ENCODE measurements at places on chromosomes 16 and 17. TPM values are rescaled to one million over a fixed set of nuclear protein-coding genes. Genes with fewer than 3 reads are reported as not detected.

The CNTROB gene
- 13.2 TPM for total RNA-seq

The ST6GALNAC1 gene
- not detected for total RNA-seq

The PMFBP1 gene
- under 0.01 TPM for total RNA-seq

The CDC42EP4 gene
- 5.9 TPM for total RNA-seq

The CCL8 gene
- 0.13 TPM for total RNA-seq

The CCL5 gene
- 0.39 TPM for total RNA-seq

- peak; percentile 37 for DNase-seq
Observed at GRCh38 chr17:64216000-64216337, 47.1 kb downstream of the TEX2 start.

DNA sequence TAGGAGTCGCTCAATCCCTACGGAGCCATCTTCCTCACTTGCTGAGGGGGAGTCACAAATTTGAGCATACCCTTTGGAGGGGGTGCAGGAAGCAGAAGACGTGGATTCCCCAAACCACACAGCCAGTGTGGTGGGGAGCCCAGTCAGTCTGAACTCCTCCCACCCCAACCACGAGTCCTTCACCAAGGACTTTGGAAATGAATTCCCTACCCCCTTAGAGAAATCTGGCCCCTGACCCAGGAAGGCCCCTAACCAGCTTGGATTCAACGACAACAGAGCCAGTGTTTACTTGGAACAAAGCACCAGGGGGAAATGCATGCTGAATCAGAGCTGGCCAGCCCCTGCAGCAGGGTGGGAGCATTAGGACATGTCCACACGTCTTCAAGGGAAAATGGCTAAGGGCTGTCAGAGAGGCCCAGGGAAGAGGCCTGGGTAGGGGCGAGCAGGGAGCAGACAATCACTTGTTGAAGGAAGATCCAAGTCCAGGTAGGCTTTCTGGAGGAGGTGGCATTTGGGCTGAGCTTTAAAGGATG, 5.5 kb upstream of the TMEM92 start:
- no peak for DNase-seq

DNA sequence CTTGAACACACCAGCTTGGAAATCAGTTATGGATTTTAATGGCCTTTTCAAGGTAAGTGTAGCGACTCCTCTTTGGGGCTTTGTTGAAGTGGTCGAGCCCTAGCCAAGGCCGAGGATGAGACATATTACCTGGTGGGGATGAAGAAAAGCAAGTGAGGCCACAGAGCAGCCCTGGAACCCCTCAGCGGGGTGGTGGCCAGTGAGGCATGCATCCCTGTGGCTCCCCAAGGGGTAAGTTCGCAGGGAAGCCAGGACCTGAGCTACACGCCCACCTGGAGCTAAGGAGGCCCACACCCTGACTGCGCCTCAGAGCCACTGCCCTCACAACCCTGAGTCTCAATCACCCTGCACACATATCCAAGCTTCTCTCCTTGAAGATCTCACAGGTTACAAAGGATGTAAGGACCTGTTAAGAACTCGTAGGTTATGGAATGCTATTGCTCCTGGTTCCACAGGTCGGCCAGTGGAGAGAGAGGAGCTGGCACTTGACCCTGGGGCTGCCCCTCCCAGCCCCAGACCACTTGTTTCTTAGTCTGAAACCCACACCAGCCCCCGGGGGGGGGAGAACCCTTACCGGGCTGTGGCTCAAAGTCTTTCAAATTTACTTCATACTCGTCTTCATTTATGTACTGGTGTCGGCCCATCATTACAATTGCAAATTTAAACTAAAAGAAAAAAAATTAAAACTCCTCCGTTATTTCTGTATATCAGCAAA, 12.0 kb downstream of the LITAFD start:
- no peak for DNase-seq

- DNase-seq = no peak
Observed at GRCh38 chr16:54931120-54932014, 702 bp downstream of the IRX5 start.

- DNase-seq = no peak
Observed at GRCh38 chr17:58310511-58311428, 17.8 kb downstream of the TSPOAP1 start.

- no peak for DNase-seq
Observed at GRCh38 chr17:70825321-70826125, 656.2 kb downstream of the KCNJ2 start.

DNA sequence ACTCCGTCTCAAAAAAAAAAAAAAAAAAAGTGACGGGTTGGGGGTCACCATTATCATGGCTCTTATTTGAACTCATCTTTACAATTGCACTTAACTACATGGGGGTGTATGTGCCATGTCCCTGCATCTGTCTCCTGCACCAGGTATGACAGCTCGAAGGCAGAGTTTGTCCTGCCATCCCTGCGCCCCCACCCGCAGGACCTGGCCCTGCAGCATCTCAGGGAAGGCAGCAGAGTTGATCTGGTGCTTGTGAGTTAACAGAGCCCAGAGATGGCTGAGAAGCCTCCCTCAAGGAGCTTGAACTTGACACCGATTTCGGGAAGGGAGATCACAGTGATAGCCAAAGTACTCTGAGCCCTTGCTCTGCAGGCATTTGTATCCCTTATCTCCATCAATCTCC, 44.8 kb downstream of the C16orf82 start:
- DNase-seq = no peak

GRCh38 chr16:52460639-52461178, 86.2 kb downstream of the TOX3 start:
- DNase-seq = no peak

DNA sequence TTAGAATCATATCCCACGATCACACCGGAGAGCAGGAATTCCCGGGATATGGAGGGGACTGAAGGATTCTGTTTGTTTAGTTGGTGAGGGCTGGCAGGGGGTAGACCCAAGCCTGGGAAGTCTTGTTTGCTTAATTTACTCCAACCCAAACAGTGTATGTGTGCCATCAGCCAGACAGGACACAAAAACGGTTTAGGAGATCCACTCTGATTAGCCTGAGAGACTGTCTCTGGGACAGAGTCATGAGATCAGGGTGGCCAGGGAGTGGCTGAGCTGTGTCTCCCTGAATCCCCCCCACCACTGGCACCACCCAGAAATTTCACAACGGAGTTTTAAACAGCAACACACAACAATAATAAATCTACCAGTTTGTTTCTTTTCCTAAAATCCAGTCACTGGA, 127.0 kb downstream of the RBFOX3 start:
- no peak for DNase-seq

DNA sequence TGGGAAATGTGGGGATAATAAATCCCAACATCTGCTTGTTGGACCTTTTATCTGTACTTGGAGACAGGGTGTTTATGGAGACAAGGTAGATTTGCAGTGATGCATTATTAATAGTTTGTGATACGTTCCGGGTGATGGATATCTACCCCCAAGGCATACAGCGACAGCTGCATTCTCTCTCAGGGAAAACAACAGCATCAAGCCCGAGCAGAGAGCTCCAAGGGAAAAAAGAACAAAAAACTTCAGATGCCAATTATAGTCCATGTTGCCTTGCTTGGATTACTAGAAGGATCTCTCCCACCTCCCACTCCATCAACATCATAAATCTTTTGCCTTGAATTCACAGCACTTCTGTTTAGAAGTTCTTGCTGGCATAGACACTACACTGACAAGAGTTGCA, 187.5 kb upstream of the CDH11 start:
- no peak for DNase-seq

DNA sequence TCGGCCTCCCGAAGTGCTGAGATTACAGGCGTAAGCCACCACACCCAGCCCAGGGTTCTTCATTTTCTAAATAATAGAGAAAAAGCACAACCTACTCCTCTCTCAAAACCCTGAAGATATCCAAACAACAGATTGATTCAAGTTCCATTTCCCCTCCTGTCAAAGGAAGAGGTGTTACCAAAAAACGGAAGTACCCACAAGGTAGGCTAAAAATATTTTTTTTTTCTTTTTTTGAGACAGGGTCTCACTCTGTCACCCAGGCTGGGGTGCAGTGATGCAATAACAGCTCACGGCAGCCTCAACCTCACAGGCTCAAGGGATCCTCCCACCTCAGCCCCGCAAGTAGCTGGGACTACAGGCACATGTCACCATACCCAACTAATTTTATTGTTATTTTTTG, 18.9 kb downstream of the UTP6 start:
- no peak for DNase-seq

DNA sequence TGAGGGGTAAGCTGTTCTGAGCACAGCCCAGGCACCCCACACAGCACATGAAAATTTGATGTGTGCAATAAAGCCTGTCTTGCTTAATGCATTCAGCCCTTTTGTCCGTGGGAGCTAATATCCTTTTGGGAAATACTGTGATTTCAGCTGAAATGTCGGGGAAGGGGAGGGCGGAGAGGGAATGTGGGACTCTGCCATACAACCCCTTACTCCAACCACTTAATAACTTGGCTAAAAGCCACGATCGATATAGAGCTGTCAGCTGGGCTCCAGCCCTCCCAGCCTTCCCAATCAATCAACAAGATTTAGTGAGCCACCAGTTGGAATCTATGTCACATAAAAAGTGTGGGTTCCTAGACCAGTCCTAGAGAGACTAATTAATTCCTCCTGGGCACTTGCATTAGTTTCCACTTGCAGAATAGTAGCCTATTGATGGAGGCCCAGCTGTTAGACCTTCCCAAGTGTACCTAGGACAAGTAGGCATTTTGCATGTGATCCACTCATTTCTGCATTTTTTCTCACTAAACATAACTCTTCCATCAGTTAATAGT, 82.7 kb upstream of the PIRT start:
- no peak for DNase-seq

DNA sequence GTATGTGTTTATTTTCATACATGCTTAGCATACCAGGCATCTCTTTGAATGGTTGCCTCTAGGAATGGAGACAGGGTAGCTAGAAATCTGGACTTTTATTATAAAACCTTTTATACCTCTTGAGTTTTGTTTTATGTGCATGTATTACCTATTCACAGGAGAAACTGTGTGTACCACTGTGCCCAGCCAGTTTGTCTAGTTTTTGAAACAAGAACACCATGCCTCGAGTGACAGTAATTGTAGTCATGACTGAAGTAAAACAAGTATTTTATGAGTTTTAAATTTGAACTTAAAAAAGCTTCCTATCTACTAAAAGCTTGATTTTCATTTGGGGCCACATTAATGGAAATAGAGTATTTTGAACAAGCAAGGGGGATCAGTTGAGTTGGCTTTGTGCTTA, 57.4 kb downstream of the SNTB2 start:
- no peak for DNase-seq

DNA sequence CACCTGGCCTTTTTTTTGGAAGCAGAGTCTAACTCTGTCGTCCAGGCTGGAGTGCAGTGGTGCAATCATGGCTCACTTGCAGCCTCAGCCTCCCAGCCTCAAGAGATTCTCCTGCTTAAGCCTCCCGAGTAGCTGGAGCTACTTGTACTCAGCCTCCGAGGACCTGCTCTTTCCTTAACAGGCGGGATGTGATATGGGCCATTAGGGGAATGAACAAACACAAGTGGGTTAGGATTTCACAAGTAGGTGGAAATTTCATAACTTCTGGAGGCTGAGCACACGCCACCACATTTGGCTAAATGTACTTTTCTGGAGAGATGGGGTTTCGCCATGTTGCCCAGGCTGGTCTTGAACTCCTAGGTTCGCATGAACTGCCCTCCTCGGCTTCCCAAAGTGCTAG, 4.1 kb downstream of the PAM16 start:
- DNase-seq = no peak

DNA sequence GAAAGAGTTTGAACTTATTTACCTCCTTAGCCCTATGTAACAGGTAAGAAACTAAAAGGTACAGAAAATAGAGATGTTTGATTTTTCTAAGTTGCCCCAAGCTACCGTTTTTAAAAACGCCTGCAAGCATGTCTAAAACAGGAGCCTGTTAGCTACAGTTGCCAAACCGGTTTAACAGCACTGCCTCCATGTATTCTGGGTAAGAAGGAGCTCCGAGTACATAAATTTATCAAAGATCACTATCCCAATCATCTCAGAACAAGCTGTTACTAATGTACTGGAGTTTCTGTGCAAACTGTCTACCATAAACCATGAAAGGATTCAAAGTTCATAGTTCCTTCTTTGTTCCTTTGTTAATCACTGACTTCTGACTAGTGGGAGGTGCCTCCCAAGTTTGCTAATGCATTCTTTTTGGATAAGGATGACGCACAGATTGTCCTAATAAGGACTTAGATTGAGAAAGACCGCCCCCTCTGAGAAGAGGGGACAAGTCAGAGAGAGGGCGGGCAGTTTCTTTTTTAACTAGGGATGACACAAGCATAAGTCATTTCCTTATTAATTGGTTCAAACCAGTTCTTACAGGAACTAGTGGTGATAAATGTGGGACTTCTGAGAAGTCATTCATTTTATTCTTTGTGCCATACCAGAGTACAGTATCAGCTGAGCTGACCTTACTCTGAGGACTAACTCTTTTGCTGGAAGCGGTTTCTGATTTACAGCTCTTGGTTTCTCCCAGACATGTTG, 55.3 kb downstream of the TUBD1 start:
- peak; percentile 100 for DNase-seq

All from dermis microvascular lymphatic vessel endothelial cell (primary cell).